HL-60 (cell line): ENCODE measurements at places on chromosomes 1 and 21.

DNA sequence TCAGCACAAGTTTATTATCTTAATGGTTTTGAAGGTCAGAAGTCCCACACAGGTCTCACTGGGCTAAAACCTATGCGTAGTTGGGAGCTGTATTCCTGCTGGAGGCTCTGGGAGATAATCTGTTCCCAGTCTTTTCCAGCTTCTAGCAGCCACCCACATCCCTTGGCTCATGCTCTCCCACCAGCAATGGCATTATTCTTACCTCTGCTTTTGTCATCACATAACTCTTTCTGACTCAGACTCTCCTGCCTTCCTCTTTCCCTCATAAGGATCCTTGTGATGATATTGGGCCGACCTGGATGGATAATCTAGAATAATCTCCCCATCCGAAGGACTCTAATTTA lies 122.2 kb upstream of the PRDX6 start:
- no peak for DNase-seq

DNA sequence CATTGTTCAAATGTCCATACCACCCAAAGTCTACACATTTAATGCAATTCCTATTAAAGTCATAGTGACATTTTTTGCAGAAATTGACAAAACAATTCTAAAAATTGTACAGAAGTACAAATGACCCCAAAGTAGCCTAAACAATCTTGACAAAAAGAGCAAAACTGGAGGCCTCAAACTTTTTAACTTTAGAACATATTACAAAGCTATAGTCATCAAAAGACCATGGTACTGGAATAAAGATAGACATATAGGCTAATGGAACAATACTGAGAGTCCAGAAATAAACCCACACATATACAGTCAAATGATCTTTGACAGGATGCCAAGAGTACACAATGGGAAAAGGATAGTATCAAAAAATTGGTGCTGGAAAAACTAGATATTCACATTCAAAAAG lies 213.2 kb upstream of the SAMSN1 start:
- no peak for DNase-seq

DNA sequence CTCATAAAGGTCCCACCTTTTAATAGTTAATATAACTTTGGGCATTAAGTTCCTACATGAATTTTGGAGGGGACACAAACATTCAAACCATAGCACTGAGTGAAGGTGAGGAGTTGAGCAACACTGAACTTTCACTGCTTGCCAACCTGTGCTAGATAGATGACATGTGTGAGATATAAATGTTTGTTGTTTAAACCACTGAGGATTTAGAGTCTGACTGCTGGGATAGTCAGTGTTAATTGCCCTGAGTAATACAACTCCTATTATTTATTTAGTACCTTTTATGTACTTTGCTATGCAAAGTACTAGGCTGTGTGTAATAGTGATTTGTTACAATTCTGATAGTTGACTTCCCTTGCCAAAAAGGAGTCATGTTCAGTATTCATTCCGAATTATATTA lies 32.4 kb upstream of the SLC16A1 start:
- DNase-seq = no peak

- peak; percentile 39 for DNase-seq
These were observed 2.9 kb downstream of the CD84 start for GRCh38 chr1:160576390-160576789.

- DNase-seq = no peak
These were observed 55.1 kb upstream of the GJA5 start for GRCh38 chr1:147815503-147815902.
